ENCODE measurements at places on chromosomes 1 and 21.

DNA sequence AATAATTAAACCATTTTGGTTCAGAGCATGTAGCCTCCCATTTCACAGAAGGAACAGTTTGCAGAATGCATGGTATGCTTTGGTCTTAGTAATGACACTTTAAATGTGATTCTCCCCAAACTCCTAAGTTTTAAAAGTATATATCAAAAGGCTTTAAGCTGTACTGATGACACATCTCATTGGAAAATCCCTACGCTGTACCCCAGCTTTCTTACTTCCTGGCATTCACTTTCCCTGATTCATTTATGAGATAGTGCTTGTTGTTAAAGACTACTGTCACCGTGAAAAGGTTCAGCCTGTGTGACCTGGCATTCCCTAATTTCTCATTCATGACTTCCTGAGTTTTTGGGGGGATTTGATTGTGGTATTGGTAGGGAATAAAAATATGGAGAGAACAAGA is 53.4 kb downstream of the MPZL1 start:
- no peak for DNase-seq

DNA sequence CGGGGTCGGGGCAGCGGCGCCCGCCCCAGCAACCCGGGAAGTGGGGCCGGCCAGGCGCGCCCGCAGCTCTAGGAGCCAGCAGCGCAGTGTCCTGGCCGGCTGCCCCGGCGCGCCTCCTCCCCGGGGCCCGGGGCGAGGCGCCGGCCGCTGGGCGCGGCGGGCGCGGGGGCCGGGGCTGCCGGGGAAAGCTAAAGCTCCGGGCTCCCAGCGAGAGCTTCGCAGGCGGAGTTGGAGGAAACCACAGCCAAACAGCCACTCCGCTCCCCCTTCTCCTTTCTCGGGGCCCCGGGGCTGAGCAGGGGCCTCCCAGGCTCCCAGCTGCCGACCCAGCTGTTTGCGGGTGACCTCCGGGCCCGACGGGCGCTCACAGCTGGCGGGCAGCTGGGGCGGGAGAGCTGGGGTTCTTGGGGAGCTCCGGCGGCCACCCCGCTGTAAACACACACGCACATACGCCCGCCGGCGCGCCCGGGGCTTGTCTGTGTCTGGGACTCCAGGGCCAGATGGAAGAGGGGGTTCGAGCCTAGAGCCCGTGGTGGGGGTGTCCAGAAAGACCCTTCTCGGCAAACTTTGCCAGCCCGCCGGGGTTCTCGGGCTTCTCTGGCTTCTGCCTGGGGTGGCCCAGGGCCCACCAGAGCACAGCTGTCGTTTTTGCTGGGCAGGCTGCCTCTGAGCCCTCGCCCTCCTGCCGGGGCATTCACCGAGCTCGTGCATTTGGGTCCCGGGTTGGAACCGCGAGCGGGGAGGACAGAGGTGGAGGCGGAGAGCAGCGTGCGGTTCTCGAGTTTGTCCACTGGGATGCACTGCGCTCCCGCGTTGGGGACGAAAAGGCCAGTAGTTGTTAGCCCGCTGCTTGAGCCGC is 1.5 kb downstream of the AJAP1 start:
- DNase-seq, result no peak

GRCh38 chr1:238242181-238242580 is 351.5 kb upstream of the ZP4 start:
- DNase-seq, result no peak

GRCh38 chr21:8990326-8991087 is 1530.9 kb upstream of the TPTE start:
- DNase-seq, result no peak

- DNase-seq, result no peak
These were observed 44.9 kb upstream of the PCBP3 start for GRCh38 chr21:45598666-45599065.

DNA sequence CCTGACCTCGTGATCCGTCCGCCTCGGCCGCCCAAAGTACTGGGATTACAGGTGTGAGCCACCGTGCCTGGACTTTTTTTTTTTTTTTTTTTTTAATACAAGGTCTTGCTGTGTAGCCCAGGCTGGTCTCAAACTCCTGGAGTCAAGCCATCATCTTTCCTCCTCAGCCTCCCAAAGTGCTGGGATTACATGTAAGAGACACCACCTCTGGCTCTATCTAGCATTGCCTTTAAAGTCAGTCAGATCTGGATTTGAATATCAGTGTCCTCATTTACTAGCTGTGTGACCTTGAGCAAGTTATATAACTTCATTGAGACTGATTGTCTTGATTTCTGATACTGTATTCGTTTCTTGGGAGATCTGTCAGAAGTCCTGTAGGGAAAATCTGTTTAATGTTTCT is 6.6 kb downstream of the MAP3K21 start:
- no peak for DNase-seq

DNA sequence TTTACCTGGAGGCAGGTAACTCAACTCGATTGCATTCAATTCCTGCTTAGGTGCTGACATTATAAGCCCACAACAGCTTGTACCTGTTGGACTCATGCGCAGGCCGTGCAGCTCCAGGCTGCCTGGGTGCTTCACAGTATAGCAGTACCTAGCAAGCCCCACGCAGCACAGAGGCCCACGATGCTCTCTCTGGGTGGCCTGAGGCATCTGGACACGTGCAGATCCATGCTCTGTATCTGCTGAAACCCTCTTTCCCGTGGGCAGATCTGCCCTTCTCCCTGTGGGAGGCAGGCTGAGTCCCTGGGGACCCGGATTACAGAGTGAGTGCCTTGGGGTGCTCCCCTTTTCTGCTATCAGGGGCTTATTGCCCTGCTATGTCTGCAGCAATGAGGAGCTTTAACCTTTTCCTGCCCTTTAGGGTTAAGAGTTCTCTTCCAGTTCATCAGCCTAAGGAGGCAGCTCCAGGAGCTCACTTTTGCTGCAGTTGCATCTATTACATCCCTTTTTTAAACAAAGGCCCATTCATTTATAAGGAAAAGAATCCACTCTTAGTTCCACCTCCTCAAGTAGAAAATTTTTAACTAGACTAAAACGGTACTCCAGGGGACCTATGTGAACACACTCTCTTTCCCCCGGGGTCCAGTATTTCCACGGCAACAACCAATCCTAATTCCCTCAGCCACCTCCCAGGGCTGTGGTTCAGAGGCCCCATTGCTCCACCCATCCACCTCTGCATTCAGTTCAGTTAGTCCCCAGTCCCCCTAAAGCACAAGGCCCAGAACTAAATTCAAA is 19.3 kb downstream of the ITPKB start:
- no peak for DNase-seq

- DNase-seq, result no peak
These were observed 48.9 kb downstream of the SYF2 start for GRCh38 chr1:25183126-25183980.

DNA sequence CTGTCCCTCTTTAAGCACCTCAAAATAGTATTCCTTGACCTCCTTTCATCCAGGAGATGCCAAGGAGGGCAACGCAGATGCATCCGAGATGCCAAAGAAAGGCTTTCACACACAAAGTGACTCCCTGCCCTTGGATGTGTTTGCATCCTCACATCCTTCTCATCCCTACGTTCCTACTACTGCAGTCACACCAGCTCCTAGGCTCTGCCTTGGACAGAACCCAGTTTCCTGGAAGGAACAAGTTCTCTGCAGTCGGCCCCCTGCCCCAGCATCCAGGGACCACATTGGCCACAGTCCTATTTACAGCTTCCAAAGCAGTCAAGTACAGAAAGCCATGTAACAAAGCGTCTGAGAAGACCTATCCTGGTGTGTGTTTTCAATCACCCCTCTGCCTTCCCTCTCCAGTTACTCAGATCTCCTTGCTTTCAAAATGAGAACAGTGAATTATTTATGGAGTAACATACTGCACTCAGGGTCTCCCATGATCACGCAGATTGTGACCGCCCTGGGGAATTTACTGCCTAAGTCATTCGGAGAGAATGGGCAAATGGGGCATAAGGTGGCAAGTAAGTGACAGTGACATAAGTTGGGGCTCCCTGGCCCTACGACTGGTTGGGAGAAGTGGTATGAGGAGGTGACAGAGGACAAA is 21.8 kb upstream of the SRP9 start:
- no peak for DNase-seq
